ENCODE measurements at places on chromosomes 12 and 14.

- DNase-seq = no peak
Measured at GRCh38 chr12:15534322-15534721, 212.0 kb downstream of the PTPRO start.

DNA sequence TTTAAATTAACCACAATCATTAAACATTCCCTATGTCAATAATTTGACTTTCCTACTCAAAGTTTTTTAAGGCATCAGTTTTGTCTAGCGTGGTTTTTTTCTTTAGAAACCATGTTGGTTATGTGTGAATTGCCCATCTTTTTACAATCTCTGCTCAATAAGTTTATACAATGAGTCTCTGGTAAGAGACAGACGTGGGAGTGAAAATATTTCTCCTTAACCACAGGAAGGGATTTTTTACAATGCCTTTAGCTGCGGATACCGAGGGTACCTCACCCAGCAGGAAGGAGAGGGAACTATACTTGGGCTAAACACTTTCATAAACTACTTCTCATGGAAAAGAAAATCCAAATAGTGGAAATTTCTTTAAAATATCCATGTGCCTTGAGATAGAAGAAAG is 191.4 kb upstream of the BCL2L14 start:
- no peak for DNase-seq

- DNase-seq = no peak
Measured at GRCh38 chr14:33068626-33069025, 129.9 kb downstream of the NPAS3 start.

DNA sequence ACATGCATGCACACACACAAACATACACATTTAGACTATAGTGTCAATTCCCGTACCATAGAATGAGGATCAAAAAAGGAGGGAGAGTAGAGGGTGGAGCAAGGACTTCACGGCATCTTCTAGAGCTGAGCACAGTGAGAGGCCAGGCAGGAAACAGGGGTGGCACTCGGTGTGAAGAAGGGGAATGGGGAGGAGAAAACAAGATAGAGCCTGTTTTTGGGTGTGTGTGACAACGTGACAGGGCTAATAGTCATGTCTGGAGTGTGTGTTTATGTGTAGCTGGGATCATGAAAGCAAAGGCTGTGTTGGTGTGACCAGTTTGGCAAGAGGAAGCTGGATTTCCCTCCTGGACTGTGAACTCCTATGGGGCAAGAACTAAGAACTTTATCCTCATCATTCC is 9.9 kb upstream of the ACVR1B start:
- DNase-seq = no peak

DNA sequence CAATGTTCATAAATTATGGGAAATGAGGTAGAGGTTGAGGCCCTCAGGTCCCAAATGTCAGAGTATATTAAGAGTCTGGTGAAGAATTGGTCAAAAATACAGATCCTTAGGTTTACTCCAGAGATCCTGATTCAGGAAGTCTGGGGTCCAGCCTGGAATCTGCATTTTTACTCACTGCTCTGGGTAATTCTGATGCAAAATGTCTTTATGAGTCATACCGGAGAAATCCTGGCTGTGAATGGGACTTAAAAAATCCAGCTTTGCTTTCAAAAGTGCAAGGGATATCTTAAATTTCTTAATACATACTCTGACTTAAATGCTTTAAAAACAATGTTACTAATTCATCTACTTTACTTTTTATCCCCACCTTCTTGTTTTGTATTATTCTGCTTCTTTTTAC is 74.5 kb downstream of the FERMT2 start:
- no peak for DNase-seq

DNA sequence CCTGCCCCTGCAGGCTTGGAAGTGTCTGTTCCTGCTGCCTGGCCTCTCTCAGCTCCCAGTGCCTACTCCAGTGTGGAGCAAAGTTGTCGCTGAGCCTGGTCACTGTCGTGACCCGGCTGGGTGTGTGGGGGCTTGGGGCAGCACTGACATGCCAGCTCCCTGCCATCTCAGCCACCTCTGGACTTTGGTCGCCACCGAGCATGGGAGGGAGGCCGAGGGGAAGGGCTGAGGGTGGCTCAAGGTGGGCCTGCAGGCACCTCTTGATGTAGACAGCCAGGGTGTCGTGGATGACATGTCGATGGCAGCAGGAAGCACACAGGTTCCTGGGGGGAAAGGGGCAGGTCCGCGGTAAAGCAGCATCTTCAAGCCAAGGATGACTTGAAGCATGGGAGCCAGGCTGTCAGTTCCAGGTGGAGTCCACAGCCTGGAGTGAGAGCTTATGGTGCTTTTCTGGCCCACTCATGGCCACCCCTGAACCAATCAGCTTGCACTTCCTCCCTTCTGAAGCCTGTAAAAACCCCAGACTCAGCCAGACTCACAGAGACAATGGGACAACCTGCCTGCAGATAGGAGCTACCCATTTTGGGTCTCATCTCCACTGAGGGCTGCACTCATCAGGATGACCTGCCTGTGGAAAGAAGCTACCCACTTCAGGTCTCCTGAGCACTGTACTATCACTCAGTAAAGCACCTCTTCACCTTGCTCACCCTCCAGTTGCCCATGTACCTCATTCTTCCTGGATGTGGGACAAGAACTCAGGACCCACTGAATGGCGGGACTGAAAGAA is 210.1 kb downstream of the MON2 start:
- DNase-seq = no peak

DNA sequence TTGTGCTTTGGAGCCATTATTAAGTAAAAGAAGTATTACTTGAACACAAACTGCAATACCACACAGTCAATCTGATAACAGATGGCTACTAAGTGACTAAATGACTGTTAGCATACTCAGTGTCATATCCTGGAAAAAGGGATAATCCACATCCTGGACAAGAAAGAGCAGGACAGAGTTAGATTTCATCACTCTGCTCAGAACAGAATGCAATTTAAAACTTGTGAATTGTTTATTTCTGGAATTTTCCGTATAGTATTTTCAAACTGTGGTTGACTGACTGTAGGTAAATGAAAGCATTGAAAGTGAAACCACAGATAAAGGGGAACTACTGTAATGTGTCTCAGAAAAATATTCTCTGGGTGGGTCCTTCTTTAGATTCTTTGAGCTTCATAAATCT is 458.8 kb downstream of the TMEM117 start:
- no peak for DNase-seq

- no peak for DNase-seq
Measured at GRCh38 chr14:23481362-23481970, 12.0 kb downstream of the NGDN start.

DNA sequence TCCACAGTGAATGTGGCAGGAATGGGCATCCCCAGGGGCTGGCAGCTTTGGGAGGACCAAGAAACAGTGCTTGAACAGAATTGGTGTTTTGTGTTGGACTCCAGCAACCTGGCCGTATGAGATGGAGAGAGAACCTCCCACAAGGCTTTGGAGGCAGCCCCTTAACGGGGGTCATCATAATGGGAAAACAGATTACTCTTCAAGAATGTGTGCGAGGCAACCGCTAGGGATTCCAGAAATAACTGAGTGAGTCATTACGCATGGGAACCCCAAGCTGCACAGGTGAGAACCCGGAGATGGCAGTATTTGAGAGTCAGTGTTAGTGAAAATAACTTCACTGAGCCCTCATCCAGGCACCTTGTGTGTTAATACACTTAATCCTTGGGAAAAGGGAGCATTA is 567.8 kb upstream of the TBX3 start:
- DNase-seq = no peak

DNA sequence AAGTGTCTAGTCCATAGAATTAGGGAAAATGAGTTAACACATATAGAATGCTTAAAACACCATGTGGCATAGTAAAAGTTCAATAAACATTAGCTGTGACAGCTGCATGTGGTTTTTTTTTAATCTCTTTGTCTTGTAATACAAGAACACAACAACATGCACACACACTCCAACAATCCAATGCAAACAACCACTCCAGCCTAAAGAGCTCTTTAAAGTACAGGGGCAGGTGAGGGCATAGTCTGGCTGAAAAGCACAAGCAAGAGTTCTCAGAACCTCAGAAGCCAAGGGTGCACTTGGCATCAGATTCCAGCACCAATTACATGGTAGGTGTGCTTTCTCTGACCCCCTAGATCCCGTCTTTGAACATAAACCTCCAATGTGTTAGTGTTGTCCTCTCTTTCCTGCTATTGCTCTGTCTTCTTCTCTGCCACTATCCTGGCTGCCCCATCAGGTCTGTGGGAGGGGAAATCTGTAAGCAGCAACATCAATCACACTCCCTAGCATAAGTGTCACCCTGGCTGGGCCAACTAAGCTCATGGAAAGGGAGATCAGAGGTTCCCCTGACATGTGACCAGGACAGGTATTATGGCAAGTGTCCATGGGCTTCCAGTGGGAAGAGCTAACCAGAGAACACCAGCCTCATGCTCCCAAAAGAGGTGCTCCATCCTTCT is 91.0 kb downstream of the SLC8A3 start:
- peak; percentile 29 for DNase-seq
